ENCODE measurements at places on chromosomes 5 and 9.

DNA sequence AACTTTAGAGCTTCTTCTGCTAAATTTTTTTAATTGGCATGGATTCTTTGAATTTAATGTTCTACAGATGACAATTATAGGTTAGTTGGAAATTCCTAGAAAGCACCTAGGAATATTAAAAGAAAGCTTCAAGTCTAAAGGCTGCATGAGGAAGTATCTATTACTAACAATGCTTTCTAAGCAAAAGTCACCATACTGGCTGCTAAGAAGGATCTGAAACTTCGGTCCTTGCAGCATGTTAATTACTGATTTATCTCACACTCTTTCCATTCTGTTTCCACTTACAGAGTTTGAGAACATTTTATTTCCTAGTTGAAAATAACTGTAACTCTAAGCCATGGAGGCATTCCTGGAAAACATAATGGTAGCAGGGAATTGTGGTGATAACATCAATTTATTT lies 8.4 kb downstream of the SEMA6A start:
- DNase-seq, result no peak

DNA sequence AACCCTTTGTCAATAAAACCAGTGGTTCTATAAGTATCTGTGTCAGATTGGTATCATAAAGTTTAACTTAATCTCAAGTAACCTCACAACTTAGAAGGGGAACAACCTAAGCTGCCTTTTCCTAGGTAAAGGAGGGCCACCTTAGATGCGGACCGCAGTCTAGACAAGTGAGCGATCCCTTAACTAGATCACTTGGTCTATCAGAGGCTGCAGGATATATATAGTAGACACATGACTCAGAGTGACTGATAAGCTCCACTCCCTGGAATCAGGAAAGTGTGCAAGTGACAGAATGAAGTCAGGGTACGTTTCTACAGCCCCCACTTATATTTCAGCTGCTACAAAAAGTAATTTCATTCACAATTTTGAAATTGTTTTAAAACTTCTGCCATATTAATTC lies 7.4 kb downstream of the REEP5 start:
- no peak for DNase-seq

DNA sequence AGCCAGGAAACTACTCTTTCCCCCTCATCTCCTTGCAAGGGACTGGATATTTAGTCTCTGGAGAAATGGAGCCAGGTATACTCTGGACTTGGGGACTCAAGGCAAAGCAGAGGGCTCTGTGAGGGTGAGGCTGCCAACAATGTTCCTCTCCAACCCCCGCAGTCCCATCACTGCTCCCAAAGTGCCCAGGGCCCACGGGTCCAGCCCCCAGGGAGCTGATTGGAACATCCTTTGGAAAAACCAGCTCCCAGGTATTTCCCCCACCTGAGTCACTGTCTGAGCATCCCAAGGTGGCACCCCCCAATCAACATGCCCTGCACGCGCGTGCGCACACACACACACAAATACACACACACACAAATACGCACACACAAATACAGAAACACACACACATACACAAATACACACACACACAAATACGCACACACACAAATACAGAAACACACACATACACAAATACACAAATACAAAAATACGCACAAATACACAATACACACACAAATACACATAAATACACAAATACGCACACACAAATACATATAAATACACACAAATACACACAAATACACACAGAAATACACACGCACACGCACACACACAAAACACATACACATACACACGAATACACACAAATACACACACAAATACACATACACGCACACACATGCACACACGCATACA lies 137.4 kb downstream of the DAB2IP start:
- DNase-seq, result no peak

GRCh38 chr5:56575821-56576220 lies 239.5 kb upstream of the MAP3K1 start:
- DNase-seq, result no peak

- DNase-seq, result no peak
These were observed 7.2 kb downstream of the ANKHD1 start for GRCh38 chr5:140408750-140409241.
